ENCODE measurements at places on chromosomes 12 and 14.

- DNase-seq: peak; percentile 100
Measured at GRCh38 chr12:54306925-54307741, 6.3 kb upstream of the NFE2 start.

GRCh38 chr12:53928054-53928835 is 10.4 kb upstream of the HOXC13 start:
- DNase-seq: no peak

GRCh38 chr14:104424406-104425072 is 155.0 kb upstream of the C14orf180 start:
- no peak for DNase-seq

- no peak for DNase-seq
Measured at GRCh38 chr12:131784909-131785762, 43.1 kb upstream of the MMP17 start.

DNA sequence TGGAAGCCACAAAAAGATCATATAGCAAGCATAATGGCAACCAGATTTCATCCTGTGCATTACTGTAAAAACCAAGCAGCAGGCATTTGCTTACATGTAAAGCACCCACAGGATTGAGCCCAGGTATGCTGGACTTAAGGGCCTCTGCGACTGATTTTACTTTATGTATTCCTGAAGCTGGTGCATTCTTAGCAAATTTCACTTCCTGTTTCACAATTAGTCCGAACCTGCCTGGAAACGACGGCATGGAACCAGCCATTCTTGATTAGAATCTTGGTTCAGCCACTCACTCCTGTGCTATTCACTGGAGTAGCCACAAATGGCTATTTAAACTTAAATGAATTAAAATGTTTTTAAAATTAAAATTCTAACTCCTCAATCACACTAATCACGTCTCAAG is 239.2 kb downstream of the NUAK1 start:
- no peak for DNase-seq

DNA sequence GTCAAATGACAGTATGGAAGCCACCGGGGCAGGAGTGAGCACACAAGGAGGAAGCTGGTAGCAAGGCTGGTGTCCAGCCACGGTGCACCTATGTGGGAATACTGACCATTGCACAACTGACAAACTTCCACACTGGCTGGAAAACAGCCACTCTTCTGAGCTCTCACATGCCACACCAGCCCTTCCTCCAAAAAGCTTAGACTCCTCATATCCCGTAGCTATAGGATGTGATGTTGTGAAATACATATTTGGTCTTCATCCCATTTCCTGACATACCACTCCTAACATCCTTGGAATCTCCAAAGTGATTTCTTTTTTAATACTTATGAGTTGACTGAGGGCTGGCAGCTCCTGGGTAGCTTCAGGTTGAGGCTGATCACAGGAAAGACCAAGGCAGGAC is 103.6 kb downstream of the NTF3 start:
- DNase-seq: no peak

GRCh38 chr14:23729720-23730387 is 93.7 kb downstream of the DHRS2 start:
- no peak for DNase-seq

- no peak for DNase-seq
Measured at GRCh38 chr14:77598366-77599070, 17.9 kb downstream of the SPTLC2 start.

- DNase-seq: no peak
Measured at GRCh38 chr14:50452979-50453705, 56.5 kb upstream of the CDKL1 start.

DNA sequence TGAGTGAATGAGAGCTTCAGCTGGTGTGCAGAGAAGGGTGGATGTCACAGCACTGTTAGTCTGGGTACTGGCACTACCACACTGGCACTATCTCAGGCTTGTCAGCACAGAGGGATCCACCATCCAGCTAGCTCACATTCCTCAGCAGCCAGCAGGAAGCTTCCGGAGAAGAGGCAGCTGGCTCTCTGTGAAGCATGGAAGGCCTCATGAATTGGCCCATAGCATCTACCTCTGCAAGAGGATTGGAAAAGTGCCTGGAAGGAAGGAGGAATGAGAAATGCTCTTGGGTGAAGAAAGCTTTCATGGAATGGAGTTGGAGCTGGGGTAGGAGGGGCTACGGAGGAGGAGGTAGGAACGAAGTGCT is 9.9 kb downstream of the KRT83 start:
- no peak for DNase-seq

GRCh38 chr14:22485649-22486048 is 103.4 kb downstream of the DAD1 start:
- no peak for DNase-seq

DNA sequence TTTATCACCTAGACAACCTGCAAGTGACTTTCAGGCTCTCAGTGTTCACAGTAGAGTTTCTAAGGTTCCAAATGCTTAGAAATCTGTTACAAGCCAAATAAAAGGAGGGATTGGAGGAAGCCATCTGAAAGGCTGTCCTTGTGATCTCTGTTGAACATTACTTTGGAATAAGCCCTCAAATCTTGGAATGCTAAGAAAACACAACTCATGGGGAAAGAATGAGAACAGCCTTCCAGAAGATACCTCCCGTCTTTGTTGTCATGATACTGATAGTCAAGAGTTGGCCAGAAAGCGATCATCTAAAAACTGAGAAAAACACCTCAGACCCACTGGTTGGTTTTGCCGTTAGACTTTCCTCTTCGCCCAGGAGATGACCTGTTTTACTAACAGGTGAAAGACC is 44.4 kb upstream of the KCNK13 start:
- DNase-seq: no peak

GRCh38 chr14:68777644-68778043 is 15.2 kb downstream of the ZFP36L1 start:
- no peak for DNase-seq

GRCh38 chr14:68542346-68542745 is 250.5 kb downstream of the ZFP36L1 start:
- DNase-seq: no peak

GRCh38 chr12:8501720-8502119 is 11.6 kb upstream of the CLEC4D start:
- DNase-seq: peak; percentile 54

- DNase-seq: no peak
Measured at GRCh38 chr14:52366796-52367315, 52.7 kb downstream of the PTGER2 start.

- DNase-seq: no peak
Measured at GRCh38 chr12:96347130-96347699, 53.0 kb downstream of the CDK17 start.

GRCh38 chr14:70354204-70354603 is 5.3 kb downstream of the COX16 start:
- DNase-seq: no peak

DNA sequence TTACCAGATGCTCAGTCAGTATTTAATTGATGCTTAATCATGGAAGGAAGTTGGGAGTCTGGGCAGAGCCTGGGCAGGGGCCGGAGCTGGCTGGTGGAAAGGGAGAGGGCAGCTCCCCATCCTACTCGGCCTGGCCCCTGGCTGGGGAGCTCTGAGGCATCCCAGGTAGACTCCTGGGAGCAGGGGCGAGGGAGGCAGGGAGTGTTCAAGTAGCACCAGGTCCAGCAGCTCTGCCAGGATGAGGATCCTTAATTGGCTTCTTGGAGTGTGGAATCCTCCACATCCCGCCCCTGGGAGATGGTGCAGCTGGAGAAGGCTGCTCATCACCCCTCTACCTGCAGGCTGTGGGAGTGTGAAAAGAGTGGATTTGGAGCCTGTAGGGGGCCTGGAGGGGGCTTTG is 30.9 kb downstream of the SYNDIG1L start:
- DNase-seq: no peak

GRCh38 chr12:103441437-103442181 is 54.2 kb downstream of the C12orf42 start:
- DNase-seq: no peak

- no peak for DNase-seq
Measured at GRCh38 chr12:5022465-5023061, 21.1 kb upstream of the KCNA5 start.

- no peak for DNase-seq
Measured at GRCh38 chr12:126337556-126338441, 1272.6 kb downstream of the AACS start.

- no peak for DNase-seq
Measured at GRCh38 chr12:46261646-46262045, 7.2 kb downstream of the SLC38A1 start.

GRCh38 chr12:55840581-55841351 is 2.0 kb downstream of the MMP19 start:
- DNase-seq: no peak

GRCh38 chr14:99822800-99823455 is 29.7 kb downstream of the EML1 start:
- no peak for DNase-seq

DNA sequence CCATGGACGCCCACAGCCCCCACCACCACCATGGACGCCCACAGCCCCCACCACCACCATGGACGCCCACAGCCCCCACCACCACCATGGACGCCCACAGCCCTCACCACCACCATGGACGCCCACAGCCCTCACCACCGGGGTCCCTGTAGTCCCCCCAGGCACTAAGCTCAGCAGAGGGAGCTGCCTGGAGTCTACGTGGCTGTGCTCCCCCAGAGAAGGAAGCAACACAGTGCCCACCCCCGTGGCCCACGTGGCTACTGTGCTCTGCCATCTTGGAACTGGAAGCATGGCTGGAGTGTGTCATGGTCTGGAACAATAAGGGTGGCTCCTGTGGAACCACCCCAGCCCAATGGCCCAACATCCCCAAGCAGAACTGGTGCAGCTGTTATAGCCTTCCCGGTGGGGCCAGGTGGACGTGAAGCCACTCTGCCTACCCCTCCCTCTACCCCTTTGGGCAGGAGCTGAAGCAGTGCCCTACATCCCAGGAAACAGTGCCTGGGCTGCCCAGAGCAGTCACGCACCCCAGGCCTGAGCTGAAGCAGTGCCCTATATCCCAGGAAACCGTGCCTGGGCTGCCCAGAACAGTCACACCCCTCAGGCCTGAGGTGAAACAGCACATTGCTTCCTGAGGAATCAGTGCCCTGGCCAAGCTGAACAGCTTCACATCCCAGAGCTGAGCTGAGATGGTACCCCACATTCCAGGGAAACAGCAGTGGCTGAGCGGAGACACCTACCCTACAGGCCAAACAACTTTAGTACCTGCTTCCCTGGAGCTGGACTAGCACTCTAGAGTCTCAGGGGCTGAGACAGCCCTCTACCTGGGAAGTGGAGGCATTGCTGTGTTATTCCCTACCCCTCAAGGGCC is 9.0 kb upstream of the SFSWAP start:
- DNase-seq: no peak

DNA sequence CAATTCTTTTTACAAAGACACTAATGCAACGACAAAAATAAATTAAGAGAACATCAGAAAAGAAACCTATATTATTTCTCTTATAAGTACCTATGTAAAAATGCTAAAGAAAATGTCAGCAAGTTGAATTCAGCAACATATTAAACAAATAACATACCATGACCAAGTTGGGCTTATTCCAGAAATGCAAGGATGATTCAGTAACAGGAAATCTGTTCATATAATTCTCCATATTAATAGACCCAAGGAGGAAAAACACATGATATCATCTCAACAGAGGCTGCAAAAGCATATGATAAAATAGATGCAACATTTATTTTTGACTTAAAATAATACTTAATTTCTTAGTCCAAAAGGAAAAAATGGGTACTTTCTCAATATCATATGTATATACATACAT is 25.1 kb upstream of the GPHB5 start:
- no peak for DNase-seq

GRCh38 chr14:54465654-54466053 is 23.1 kb downstream of the GMFB start:
- DNase-seq: no peak

GRCh38 chr12:89622115-89622514 is 86.5 kb downstream of the ATP2B1 start:
- no peak for DNase-seq

DNA sequence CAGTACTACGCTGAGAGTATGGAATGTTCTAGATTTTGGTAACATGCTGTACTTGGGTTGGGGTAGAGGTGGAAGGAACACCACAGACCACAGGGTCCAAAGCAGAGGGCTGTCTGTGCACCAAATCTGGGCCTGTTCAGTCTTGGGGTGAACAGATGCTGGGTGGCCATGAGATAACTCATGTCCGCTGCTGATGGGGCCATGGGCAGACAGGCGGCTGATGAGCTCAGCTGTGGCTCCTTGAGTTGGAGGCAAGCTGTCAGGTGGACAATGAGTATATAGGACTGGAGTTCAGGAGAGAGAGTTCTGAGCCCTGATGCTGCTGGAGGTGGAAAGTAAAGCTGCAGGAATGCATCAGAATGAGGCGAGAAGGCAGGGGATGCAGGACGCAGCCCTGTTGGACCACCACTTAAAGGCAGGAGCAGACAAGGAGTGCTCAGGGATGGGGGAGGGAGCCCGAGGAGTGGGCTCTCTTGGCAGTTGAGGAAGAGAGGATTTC is 6.2 kb downstream of the SMIM41 start:
- no peak for DNase-seq

GRCh38 chr14:32724867-32725471 is 213.7 kb upstream of the NPAS3 start:
- no peak for DNase-seq

All from HL-60 (cell line).